ENCODE measurements at places on chromosomes 5 and 9.

- no peak for DNase-seq
Observed at GRCh38 chr5:107341376-107342084, 329.2 kb downstream of the EFNA5 start.

- no peak for DNase-seq
Observed at GRCh38 chr5:95069948-95070347, 214.9 kb downstream of the MCTP1 start.

GRCh38 chr9:73176450-73176875 lies 24.8 kb downstream of the ANXA1 start:
- DNase-seq = no peak

DNA sequence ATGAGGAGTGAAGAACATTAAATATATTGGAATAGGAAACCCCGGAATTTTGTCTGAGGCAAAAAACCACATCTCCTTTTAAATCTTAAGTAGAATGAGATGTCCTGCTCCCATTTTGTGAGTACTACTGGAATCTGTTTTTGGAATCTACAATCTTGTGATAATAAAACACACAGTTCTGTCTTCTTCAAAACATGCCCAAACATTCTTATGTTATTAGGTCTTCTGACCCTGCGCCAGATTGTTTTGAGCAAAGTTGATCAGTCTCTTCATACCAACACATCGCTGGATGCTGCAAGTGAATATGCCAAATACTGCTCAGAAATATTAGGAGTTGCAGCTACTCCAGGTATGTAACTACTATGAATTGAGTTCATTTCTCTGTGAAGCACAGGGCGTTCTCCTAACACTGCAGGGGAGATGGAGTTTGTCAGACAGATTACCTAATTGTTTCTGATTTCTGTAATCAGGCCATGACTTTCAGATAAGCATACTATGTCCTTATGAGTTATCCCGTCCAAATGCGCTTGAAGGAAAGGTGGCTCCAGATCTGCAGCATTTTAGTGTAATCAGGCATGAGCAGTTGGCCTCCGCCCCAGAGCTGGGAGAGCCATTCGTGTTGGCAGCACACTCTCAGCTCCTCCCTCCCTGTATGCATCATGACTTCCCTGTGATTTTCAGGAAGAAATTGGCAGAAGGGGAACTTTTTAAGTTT lies 88.0 kb downstream of the NLN start:
- DNase-seq = no peak

DNA sequence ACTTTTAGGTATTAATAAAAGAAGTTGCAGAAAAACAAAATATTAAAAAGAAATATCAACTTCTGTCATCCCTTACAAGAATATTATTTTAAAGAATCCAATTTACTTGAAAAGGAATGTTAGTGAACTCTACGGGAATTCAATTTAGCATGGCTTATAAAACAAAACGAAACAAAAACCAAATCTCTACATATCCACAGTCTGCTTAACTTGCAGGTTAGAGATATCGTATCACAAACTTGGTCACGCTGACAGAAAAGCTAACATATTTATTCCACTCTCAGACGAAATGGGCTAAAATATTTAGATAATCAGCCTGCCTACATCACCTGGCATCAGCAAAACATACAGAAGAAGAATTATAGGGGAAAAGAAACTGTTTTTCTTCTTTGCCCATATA lies 92.7 kb downstream of the MPDZ start:
- DNase-seq = no peak

GRCh38 chr5:69024241-69024651 lies 69.6 kb upstream of the SLC30A5 start:
- no peak for DNase-seq

DNA sequence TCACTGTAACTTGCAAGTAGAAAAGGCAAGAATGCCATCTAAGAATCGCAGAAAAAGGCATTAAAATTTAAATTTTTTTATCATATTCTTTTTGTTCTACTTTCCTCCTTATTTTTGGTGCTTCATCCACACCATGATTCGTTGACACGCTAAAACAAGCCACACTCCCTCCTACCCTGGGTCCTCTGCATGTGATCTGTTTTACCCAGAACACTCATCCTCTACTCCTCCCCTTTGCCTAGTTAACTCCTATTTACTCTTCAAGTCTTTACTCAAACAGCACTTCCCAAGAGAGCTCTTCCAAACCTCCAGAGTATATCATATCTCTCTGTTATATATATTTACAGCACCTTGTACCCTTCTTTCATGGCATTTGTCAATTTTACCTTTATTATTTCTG lies 61.4 kb upstream of the SRP19 start:
- DNase-seq = no peak

DNA sequence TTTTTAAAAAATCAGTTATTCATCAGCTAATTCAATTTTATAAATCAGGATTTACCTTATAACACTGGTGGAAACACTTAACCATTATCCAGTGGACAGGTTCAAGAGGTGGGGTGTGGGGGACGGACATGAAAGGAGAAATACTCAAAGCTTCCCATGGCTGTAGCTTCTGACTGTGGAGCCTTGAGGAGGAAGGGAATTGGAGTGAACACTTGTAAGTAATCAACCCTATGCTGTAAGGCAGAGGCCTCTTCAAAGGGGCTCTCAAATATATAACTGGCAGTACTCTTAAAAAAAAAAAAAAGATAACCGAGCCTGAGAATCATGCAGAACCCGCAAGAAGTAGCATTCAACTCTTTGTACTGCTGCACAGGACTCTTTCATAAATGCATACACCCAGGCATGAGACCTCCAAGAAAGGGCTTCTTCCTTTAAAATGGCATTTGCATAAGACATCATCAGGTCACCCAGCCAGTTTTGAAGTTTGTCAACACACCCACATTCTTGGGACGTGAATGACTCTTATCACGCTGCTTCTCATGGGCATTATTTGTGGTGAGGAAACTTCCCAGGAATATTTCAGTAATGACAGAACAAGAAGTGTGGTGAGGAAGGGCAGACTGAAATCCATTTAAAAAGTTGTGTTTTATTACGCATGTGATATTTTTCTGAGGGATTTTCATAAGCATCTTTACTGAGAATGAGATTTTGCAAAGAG lies 8.1 kb downstream of the OSMR start:
- no peak for DNase-seq

All from stimulated activated CD8-positive, alpha-beta memory T cell treated with anti-CD3 and anti-CD28 coated beads, Interleukin-7, amount 100 ng/mL, for 24 hours (primary cell).